ENCODE measurements at places on chromosomes 5 and 9.

DNA sequence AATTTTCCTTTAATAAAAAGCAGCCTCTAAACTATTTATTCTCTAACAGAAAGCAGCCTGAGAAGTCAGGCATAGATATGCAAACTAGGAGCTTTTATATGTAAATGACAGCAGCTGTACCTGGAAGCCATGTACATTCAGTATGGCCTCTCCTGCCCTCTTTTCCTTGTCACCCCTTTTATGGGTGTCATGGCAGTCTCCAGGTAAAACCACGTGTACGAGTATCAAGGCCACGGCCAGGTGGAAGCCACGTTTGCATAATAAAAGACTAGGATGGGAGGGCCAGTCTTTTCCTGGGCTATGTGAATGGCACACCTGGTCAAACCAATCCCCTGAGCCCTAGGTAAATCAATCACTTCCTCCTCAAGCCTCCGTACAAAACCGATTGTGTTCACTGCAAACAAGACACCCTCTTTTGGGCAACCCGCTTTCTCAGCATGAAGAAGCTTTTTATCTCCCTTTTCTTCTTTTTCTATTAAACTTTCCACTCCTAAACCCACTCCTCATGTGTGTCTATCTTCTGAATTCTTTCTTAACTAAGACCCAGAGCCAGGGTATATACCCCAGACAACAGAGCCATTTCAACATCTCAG, 419.5 kb upstream of the CTNND2 start:
- DNase-seq = no peak

GRCh38 chr5:34604119-34604675, 51.9 kb upstream of the RAI14 start:
- DNase-seq = no peak

DNA sequence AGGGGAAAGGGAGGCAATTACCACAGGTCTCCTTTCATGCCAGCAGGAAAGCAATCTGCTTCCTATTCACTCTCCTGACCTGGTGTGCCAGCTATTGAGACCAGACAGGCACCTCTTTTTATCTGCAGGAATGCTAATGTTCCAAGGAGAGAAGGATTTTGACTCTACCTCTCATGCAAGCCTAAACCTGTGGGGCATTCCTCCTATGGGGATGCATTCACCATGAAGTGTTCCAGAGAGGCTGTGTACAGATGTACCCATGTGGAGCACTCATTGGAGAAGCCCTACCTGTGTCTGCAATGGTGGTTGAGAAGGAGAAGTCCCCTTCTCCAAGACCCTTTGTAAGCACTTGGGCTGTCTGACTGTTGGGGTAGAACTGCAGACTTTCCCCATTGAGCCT, 45.4 kb upstream of the EDIL3 start:
- DNase-seq = no peak

- no peak for DNase-seq
Measured at GRCh38 chr5:92207151-92207550, 824.0 kb upstream of the ARRDC3 start.

DNA sequence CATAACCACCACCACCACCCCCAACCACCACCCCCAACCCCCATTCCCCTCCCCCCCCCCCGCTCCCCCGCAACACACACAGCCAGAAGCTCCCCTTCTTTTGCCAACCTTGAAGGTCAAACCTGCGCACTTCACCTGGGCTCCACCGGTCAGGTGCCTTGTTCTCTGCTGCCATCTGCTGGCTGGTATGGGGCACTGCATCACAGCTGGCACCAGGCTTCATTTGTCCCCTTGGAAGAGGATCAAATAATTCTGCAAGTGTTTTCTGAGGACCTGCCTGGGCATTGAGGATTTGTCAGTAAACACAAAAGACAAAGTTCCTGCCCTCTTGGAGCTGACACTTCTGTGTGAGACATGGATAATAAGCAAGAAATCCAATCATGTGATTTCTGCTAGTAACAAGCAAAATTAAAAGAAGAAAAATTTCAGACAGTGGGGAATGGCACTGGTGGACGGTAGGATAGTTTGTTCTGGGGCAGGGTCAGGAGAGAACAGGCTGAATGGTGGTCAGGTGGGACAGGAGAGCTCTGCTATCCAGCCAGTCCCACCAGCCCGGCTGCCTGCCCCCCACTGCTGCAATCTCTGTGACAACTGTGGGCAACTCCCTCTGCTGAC, 55.6 kb upstream of the LMX1B start:
- DNase-seq = peak; percentile 43

- no peak for DNase-seq
Measured at GRCh38 chr9:89890326-89890980, 285.6 kb downstream of the GADD45G start.

GRCh38 chr5:20536813-20537212, 548.8 kb upstream of the CDH18 start:
- DNase-seq = no peak

GRCh38 chr5:33817301-33817700, 74.5 kb downstream of the ADAMTS12 start:
- no peak for DNase-seq

GRCh38 chr5:159182691-159183090, 26.7 kb downstream of the RNF145 start:
- no peak for DNase-seq

GRCh38 chr9:98822661-98823060, 15.2 kb downstream of the GALNT12 start:
- no peak for DNase-seq

DNA sequence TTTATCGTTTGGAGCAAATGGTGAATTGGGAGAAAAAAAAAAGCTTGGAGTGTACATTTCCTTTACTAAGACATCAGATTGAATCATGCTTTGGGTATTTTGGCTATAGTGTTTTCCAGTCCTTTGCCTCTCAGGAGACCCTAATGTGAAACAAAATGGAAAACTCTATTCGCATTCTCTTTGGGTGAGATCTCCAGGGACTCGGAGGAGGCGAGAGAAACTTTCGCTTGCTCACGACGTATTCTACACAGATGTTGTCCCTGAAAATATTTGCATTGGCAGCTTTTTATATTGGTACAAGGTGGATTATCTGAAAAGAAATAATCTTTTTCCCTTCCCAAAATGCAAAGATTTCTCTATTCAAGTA, 1240.1 kb upstream of the WWC1 start:
- no peak for DNase-seq

- no peak for DNase-seq
Measured at GRCh38 chr5:93378073-93378472, 202.9 kb downstream of the NR2F1-AS1 start.

DNA sequence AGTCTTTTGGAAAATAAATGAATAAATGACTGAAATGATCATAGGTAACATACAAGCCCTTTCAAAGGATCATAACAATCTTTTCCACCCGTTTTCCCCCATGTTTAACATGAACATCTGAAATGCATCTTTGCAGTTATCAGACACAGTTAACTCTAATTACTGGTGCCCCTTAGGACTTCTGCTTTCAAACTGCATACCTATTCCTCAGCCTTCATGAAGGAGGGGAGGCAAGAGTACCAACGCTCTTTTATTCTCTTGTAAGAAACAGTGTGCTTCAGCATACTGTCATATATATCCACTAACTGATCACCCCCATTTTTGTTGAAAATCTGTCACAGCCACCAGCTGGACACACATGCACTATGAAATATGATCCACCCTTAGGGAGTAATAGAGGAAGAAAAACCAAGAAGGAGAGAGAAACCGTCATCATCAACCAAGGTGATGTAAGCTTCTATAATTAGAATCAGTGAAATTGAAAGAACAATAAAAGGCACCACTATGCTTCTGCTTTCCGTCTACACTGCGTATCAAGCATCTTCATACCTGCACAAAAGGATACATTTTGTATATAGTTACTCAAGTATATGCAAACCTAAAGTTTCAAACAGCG, 98.7 kb downstream of the RAPGEF6 start:
- DNase-seq = no peak

DNA sequence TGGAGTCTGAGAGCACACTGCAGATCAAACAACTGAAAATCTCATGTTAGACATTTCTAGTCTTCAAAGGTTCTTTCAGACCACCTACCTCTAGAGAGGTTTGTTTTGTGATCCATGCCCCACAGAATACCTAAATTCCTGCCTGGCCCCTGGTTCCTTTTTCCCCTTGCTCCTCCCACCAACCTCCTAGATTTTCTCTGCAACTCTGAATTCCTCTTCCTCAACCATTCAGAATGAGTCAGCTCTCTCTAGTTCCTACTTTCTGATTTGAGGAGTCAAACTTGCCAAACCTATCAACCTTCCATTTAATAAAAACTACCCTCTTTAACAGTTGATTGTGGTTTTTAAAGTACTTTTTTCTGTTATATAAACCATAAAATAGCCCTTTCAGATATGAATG, 83.2 kb upstream of the ZNF462 start:
- no peak for DNase-seq

GRCh38 chr5:135497971-135498636, 37.7 kb downstream of the NEUROG1 start:
- no peak for DNase-seq

DNA sequence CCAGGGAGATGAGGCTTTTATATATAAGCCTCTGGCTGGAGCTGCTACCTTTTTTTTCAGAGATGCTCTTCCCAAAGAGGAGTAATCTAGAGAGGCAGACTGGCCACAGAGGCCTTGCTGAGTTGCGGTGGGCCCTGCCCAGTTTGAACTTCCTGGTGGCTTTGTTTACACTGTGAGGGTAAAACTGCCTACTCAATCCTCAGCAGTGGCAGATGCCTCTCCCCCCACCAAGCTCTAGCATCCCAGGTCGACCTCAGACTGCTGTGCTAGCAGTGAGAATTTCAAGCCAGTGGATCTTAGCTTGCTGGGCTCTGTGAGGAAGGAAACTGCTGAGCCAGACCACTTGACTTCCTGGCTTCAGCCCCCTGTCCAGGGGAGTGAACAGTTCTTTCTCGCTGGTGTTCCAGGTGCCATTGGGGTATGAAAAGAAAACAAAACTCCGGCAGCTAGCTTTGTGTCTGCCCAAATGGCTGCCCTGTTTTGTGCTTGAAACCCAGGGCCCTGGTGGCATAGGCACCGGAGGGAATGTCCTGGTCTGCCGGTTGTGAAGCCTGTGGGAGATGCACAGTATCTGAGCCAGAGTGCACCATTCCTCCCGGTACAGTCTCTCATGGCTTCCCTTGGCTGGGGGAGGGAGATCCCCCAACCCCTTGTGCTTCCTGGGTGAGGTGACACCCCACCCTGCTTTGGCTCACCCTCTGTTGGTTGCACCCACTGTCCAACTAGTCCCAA, 219.5 kb upstream of the IZUMO3 start:
- no peak for DNase-seq

DNA sequence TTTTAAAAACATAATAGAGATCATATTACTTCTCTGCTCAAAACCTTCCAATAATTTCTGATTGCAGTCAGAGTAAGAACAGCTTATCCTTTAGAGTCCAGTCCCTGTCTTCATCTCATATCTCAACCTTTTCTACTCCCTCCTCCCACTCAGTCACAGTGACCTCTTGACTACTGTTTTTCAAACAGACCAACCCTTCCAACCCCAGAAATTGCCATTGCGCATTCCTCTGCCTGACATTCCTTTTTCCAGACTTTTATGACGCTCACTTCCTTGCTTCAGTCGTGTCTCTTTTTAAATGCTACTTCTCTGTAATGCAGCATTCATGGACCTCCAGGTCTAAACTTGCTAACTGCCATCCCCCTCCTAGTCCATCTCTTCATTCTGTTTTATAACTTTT, 800.5 kb downstream of the BRINP1 start:
- DNase-seq = no peak

- DNase-seq = no peak
Measured at GRCh38 chr5:107072967-107073366, 597.8 kb downstream of the EFNA5 start.

DNA sequence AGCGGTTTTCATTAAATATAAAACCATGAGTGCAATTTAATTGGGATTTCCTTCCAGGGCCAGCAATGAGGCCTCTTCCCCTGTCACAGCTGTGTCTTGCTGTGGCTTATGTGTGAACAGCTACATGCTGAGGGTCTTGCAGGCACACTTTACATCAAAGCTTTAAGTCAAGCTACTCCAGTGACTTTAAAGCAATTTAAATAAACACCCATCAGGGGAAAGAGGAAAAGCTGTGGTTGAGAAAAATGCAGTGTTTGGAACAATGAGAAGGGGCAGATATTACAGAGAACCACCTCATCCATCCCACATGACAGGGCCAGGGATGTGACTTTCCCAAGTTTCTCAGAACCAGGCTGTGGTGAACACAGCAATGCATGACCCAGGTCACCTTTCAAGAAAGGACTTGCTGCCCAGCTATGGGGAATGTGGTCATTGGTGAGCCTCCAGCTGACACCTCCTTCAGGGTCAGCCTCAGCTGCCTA, 115.9 kb upstream of the LPAR1 start:
- no peak for DNase-seq
